ENCODE measurements at places on chromosomes 11 and 22.
A peak's percentile ranks its signal among the peaks of the same experiment; 100 is the strongest.

DNA sequence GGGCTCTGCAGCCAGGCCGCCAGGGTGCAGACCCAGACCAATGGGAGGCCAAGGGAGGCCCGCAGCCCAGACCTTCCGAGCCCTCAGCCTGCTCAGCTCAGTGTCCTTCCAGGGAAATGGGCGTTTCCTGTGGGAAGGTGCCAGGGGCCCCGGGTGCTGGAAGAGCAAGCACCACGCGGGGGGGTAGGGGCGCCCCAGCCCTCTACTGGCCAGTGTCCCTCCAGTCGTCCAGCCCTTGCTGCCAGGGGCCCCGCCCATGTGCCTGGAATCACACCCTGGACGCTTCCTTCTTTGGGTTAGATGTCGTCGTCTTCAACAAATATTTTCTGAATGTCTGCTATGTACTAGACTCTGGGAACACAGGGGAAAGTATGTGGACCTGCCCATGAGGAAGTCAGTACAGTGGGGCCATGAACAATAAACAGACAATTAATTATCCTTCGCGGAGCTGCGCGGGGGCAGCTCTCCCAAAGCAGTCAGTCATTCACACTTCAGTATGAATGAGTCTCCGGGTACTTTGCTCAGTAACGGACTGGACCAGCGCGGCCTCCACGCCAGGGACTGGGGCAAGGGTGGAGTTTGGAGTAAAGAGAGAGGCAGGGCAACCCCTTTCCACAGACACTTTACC lies 60.2 kb downstream of the CDKN1C start:
- no peak for DNase-seq

- no peak for DNase-seq
These were observed at the start of gene NLRP10 for GRCh38 chr11:7965386-7965785. NLRP10 (minus strand) TSS chr11:7965447; CDS start chr11:7963495, 1,952 bp downstream.

DNA sequence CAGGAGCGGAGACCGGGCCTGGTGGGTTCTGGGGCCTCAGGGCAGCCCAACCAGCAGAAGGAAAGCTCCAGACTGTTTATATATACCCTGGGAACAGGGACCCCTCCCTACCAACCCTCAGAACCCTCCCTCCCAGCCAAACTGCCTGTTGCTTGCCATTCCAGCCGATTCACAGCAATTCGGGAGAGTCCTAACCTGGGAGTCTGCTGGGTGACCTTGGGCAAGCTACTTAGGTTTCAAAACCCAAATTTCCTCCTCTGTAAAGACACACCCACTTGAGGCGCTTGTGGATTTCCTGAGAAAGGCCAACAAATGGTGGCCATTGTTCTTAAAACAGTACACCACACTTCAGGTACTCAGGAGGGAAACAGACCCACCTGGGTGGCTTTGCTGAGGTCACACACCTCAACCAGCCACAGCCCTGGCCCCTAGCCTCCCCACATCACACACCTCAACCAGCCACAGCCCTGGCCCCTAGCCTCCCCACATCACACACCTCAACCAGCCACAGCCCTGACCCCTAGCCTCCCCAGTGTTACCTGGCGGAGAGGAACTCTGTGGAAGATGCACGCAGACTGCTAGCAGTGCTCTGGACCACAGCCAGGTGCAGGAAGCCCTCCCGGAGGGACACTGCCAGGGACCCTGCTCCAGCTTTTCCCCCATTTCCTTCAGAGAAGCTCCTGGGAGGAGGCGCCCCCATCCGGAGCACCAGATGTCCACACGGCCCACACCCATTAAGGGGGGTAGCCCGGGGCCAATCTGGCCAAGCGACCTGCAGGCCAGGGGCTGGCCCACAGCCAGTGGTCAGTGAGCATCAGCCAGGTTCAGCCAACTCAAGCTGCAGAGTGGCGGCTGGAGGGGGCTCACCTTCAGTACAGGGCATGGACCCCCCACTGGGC lies 6.2 kb downstream of the SHISA8 start:
- peak; percentile 61 for DNase-seq

DNA sequence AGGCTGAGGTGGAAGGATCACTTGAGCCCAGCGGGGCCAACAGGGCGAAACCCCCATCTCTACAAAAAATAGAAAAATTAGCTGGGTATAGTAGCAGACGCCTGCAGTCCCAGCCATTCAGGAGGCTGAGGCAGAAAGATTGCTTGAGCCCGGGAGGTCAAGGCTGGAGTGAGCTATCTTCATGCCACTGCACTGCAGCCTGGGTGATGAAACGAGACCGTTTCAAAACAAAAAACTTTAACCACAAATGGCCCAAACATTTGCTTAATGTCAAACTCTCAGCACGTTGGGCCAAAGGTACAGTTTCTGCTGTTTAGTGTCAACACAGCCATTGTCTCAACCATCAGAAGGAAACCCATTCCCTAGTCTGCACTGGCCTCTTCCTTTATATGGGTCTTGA lies 69.2 kb upstream of the TTC12 start:
- DNase-seq: no peak

DNA sequence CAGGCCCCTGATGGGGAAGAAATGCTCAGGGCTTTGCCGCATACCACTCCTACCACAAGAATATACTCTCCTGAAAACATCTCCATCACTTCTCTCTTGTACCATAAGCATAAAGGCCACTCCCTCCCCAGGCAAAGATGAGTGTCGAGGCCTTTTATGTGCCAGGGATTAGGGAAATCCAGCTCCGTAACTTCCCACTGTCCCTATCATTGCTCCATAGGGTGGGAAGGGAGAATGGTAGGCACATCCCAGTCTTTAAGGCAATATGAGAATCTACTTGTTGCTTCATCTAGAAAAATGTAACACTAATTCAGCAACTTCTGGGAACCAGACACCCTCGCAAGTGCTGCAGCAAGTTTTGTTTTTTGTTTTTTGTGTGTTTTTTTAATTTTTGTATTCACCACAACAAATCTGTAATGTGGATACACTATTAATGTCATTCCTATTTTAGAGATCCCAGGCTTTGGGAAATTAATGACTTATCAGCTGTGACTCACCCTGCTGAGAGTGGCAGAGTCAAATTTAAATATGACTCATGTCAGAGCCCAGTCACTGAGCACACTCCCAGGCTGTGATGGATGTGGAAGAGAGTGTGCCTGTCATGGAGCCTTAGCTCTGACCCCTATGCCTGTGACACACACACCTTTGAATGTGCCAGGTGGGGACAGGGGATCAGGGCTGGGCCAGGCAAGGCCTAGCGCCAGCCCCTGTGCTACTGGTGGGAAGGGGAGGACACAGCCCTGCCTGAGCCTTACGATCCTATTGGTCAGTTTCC lies 23.4 kb downstream of the PANX1 start:
- DNase-seq: no peak

GRCh38 chr11:121367844-121368225 lies 75.3 kb downstream of the SC5D start:
- DNase-seq: no peak

Data from G401 (cell line).